ENCODE measurements at places on chromosomes 4 and X.

DNA sequence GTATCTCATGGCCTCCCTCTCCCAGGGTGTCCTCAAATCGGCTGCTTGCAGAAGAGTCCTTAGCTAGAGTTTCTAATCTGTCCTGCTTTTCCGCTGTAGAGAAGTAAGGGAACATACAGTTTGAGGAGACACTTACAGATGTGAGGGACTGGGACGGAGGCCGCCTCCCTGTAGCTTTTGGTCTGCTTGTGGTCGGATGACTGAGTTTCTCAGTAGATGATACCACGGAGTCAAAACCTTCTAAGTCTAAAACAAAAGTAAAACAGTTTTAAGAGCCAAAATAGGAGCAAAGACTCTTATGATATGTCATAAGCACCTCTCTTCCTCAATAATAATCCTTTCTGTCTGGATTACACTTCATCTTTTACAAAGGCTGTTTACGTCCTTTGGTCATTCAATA lies 34.5 kb upstream of the MAP3K15 start:
- DNase-seq: no peak

- DNase-seq: no peak
These were observed 286.8 kb upstream of the KLF3 start for GRCh38 chr4:38377195-38377594.

DNA sequence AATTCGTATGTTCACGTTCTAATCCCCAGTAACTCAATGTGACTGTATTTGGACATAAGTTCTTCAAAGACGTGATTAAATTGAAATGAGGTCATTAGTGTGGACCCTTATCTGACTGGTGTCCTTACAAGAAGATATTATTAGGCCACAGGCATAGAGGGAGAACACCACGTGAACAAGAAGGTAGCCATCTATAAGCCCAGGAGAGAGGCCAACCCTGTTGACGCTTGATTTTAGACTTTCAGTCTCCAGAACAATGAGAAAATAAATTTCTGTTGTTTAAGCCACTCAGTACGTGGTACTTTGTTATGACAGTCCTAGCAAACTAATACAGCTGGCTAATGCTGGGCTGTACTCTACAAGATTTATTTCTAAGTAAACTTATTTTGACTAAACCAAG lies 1.5 kb upstream of the EIF1AX start:
- DNase-seq: no peak

DNA sequence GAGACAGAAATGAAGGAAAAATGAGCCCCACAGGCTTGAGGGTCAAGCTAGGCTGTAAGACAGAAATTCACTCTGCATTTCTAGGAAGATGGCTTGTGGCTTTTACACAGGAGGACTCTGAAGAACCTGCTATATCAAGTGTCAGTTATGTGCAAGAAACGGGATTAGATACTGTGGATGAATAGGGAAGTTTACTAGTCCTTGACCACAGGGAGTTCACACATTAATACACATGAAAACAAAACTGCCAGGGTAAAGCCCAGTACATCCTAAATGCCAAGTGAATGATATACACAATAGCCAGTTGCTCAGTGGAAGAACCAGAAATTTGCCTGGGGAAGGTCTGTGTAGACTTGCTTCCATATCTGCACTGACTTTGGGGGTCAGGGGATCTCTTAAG lies 53.5 kb downstream of the TMEM131L start:
- DNase-seq: no peak

- DNase-seq: no peak
These were observed 294.1 kb downstream of the ARHGAP10 start for GRCh38 chr4:148025981-148026380.

- peak; percentile 43 for DNase-seq
These were observed at the start of gene EVC2 for GRCh38 chr4:5708449-5709206. Gene EVC2, minus strand, starts transcription at chr4:5708559. Its CDS starts 46 bp downstream, at chr4:5708513.

GRCh38 chrX:116499780-116500179 lies 37.0 kb upstream of the CT83 start:
- no peak for DNase-seq

DNA sequence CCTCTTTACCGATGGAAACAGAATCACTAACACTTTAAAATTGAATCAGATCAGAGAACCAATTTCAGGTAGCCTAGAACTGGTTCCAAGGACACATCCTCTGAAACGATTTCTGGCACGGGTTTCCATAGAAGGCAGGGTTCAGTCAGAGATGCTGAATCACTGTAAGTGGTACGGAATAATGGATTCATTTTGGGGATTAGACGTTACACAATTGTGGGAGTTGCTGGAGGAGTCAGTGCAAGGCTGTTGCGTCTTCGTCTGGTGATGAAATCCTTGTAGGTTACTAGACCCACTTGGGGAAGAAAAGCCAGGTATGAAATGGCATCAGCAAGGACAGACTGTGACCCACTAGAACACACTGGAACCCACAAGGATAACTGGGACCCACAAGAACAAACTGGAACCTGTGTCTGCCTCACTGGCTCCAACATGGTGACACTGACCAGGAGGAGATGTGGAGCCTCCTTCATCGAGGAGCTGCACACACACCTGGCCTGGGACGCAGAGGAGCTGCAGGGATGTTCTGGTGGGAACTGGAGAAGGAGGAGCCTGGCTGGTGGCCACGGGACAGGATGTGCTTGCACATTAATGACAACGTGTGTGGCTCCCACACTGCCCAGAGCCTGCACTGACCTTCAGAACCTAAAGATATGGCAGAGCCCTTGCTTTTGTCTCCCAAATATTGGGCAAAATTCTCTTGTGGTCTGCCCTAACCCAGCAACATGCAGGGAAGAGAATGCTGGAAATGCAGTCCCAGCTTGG lies 105.1 kb downstream of the TRAPPC11 start:
- no peak for DNase-seq

DNA sequence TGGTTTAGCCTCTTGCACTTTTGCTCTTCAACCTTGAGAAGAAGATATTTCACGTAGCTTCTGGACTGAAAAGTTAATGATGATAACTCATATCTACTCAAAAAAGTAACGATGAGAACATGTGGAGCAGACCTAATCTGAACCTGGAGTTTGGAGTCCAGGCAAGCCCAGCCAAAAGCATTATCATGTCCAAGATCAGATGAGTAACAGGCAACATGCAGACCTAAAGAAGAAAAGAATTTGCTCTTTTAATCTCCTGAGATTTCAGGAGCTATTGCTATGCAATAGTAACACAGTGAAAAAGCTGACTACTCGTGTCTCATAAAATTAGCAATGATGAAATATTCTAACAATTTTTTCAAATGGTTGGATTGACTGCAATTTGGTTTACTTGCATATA lies 21.8 kb upstream of the PPA2 start:
- DNase-seq: no peak

GRCh38 chrX:64205441-64205734 lies at the start of gene AMER1:
Gene AMER1, minus strand, starts transcription at chrX:64205708. Its CDS starts 12,422 bp downstream, at chrX:64193286.
- no peak for DNase-seq

- no peak for DNase-seq
These were observed 50.8 kb downstream of the DTHD1 start for GRCh38 chr4:36332023-36332781.

GRCh38 chr4:177964693-177965168 lies 522.5 kb upstream of the AGA start:
- no peak for DNase-seq
